ENCODE measurements at places on chromosomes 7 and 10.

- no peak for DNase-seq
Observed at GRCh38 chr10:30647089-30647488, 17.5 kb upstream of the LYZL2 start.

- DNase-seq, result no peak
Observed at GRCh38 chr10:77081481-77081891, 556.1 kb downstream of the KCNMA1 start.

GRCh38 chr10:46543466-46544377, 12.7 kb downstream of the GPRIN2 start:
- no peak for DNase-seq

GRCh38 chr10:54622017-54622416, 179.0 kb downstream of the PCDH15 start:
- DNase-seq, result no peak

DNA sequence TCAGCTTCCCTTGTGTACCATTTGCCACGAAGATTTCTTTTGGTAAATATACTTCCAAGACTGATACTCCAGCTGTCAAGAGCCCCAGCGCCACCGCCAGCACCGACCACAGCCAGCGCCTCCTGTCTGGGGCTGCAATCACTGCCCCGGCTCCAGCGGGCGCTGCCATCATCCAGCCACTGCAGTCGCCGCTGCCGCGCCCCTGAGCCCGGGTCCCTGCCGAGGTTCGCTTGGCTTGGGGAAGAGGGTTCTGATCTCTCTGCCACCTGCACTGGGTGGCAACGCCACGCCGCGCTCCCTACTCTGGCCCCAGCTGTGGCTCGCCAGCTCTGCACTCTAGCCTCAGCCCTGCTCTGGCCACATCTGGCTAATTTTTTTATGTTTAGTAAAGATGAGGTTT, 57.7 kb upstream of the ZNF138 start:
- DNase-seq, result no peak

DNA sequence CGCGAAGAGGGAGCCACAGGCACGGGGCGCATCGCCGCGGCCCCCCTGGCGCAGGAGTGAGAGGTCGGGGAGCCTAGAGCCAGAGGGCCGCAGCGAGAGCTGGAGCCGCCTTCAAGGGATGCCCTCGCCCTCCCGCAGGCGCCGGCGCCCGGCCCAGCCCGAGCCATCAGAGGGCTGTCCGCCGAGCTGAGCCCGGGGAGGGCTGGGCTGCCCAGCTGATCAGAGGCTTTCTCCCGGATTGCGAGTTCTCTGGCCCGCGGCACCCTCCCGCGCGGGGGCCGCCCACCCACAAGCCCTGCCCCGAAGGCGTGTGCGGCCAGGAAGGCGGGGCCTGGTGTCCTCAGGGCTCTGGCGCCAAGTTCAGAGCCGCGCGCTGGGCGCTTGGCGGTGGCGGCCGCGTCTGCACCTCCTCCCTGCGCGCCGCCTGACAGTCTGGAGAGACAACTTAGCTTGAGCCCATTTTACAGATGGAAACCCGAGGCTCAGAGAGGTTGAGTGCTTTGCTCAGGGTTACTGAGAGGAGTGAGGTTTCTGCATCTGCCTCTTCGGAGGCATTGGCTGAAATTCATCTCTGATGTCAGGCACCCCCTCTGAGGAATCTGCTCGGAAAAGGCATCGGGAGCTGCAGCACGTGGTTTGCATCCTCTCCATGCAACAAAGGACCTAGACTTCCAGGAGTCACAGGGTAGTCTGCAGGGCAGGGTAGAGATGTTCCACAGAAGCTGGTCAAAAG, 3.8 kb upstream of the ANTXRL start:
- peak; percentile 58 for DNase-seq

- DNase-seq, result no peak
Observed at GRCh38 chr10:124287791-124288190, 130.9 kb downstream of the OAT start.

DNA sequence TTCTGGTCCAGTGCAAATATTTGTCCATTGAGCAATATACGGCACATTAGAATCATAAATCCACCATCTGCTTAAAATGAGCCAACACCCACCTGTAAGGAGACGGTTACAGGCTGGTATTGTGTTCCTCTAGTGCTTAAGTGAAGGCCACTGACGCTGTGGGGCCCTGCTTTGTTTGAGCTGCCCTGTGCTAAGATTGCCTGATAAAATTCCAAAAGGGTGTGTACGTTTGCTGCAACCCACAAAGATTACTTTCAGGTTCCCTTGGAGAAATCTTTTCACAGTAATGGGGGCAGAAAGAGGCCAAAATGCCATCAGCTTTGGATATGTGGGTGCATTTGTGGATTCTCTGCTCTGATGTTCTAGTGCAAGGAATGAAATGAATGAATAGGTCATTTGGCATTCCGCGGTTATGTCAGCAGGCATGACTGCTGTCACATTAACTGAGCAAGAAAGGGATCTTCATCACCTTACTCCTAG, 34.4 kb downstream of the AGR3 start:
- DNase-seq, result peak; percentile 81

- DNase-seq, result peak; percentile 90
Observed at GRCh38 chr10:59865101-59865500, 41.3 kb downstream of the CCDC6 start.

DNA sequence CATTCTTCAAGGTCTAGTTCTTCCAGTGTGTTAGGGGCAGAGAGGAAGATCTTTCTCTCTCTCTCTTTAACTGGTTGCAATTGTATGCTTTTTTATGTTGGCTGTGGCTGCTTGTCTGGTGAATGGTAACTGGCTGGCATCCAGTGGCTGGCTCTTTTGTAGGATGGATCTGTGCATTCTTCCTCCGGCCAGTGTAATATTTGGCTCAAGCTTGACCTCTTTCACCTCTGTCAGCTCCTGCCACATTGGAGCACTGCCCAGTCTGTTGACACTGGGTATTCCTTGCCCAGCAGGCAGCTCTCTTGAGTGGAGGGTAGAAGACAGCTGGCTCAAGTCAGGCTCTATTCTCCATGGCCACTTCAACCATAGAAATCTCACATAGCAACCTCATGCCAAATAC, 528.3 kb downstream of the PHTF2 start:
- no peak for DNase-seq

GRCh38 chr7:92762851-92763250, 73.5 kb downstream of the CDK6 start:
- no peak for DNase-seq

DNA sequence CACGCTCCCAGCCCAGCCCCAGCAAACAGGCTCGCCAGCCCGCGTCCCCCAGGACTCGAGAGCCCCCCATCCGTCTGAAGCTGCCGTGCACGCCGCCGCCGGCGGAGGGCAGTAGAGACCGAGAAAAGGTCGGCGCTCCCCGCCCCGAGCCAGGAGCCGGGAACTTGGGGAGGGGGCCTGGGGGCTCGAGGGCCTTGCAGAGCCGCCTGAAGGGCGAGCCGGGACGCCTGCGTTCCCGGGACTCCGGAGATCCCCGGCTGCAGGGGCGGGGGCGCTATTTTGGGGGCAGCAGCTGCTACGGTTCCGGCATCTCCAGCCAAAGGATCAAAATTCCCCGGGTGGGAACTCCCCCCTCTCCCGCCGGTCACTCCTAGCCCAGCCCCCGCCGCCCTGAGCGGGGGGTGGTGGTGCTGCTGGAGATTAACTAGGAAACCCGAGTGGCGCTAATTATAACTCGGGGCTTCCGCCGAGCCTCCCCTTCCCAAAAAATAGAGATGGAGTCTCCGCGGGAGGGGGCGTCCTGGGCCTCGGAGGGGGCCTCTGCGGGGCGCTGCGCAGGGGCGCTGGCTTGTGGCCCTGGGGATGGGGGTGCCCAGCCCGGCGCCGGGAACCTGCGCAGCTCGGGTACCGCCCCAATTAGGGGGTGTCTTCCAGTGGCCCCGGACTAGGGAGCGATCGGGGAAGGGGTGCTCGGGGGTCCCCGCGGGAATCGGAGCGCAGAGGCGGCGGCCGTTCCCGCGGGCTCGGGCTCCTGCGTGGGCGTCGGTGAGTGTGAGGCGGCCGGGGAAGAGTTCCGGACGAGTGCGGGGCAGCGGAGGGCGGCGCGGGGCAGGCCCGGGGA, 608 bp downstream of the ACHE start:
- no peak for DNase-seq

GRCh38 chr7:138527746-138528223, 67.7 kb downstream of the TRIM24 start:
- DNase-seq, result no peak

- peak; percentile 62 for DNase-seq
Observed at GRCh38 chr10:77899080-77899477, 27.5 kb downstream of the DLG5 start.

GRCh38 chr10:61285749-61286148, 167.4 kb downstream of the TMEM26 start:
- DNase-seq, result no peak

DNA sequence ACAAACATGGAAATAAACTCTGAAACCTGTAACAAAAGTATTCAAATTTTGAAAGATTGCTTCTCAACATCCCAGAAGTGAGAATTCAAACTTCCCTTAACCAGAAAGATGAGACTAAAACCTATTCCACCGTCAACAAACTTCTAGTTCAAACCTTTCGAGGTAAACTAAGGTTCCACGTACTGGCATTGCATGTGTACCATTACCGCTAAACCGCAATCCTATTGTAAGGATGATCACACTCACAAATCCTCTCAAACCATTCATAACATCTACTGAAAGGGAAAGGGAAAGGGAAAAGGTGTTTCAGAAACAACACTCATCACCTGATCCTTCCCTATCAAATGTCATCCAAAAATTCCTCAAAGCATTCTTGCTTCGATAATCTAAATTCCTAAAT, 3.1 kb downstream of the SMURF1 start:
- DNase-seq, result no peak

DNA sequence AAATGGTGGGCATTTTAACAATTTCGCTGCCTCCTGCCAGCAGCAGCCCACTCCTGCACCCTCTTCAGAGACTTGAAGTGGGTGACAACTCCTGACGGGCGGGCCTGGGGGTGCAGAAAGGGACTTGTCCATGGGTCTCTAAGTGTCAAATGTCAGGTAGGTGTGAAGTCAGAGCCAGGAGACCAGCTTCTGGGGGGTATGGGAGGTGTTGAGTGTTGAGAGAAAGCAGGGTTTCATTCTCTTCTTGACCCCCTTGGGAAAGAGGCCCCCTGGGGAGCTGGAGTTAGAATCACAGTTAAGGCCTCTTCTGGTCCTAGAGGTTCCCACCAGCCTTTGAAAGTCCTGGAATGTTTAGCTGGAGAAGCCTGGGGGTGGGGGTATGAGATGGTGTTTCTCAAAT, 11.6 kb upstream of the PALD1 start:
- DNase-seq, result no peak

DNA sequence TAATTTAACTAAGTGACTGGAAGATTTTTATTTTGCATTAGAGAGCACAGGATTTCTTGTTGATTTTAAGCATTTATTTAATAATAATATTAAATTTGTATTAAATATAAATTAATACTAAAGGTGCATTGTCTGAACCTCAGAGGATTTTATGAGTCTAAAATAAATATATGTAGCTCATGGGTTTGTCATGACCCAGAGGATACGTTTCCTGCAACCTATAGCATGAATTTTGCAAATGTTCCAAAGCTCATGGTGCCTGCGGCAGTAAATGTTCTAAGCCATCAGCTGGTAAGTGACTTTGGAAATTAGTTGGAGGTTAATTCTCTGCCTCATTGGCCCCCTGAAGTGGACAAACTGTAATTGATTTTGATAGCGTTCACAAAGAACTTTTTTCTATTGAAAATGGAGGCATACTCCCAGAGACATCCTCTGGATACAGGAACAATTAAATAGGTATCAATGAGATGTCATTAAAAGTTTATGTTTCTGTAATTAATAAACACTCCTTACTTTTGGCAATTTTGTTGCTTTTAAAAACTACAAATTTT, 397.4 kb downstream of the ANKRD7 start:
- DNase-seq, result no peak

- DNase-seq, result no peak
Observed at GRCh38 chr10:131645756-131646155, 255.1 kb upstream of the PPP2R2D start.

GRCh38 chr10:56139405-56139804, 221.7 kb downstream of the ZWINT start:
- DNase-seq, result no peak

GRCh38 chr10:95518455-95519452, 42.4 kb downstream of the SORBS1 start:
- no peak for DNase-seq

All from SW480 (cell line).